CD4-positive, alpha-beta T cell treated with Interleukin-10 for 1 hour (primary cell): ENCODE measurements at places on chromosomes 6 and 20.
A peak's percentile ranks its signal among the peaks of the same experiment; 100 is the strongest.

- no peak for DNase-seq
Observed at GRCh38 chr6:141359953-141360352, 772.8 kb upstream of the GJE1 start.

DNA sequence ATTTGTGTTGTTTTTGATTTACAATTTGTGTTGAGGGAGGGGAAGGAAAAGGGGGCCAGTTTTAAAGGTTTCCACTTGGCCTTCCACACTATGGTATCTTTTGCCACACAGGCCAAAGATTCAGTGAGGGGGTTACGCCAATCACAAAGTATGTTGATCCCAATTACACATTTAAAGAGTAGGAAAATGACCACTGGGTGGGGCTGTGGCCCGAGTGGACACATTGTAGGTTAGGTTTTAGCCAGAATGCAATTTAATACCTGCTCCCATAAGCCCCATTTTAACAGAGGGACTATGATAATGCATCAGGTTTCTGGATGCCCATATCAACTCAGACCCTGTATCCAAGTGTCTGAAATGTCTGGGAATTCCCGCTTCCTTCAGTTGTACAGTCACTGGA is 15.6 kb downstream of the VGLL2 start:
- no peak for DNase-seq

DNA sequence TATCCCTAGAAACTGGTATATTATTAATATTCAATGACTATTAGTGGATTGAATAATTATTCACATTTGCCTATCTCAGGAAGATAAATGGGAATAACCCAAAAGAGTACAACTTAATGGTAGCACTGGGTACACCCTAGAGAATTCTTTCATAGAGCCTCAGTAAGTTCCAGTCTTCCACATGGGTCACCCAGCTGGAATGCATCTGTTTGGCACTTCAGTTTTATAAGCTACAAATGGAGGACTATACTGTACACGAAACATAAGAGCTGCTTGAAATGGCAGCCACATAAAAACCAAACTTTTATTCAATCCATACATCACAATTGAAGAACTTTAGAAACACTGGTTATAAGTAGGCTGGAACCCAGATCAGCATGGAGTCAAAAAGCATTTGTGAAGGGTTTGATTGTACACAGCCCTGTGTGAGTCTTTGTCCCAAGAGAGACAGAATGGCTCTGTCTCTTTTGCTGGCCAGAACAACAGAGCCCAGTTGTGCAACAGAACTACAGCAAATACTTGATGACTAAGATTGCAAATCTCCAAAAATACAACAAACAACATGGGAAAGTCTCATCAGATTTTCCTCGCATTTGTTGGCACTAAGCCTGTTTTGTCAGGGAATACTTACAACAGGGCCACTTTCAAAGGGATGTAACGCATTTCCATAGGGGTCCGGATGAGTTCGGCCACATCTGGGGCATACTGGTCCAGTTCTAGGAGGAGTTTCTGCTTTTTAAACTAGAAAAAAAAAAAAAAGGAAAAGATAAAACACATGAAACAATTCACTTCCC is 39.5 kb downstream of the PIGU start:
- DNase-seq: no peak

DNA sequence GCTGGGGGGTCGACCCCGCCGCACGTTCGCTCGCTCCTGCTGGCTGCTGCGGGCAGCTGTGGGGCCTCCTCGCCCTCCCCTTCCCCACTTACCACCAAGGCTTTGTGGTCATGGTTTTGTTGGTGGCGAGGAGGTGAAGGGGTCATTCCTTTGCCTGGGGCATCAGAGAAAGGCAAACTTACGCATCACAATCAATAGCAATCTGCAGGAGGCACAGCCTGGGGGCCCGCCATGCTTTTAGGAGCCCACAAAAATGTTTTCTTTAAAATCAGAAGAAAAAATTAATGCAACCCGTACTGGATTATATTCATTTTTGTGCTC is 137.0 kb downstream of the IMPG1 start:
- no peak for DNase-seq

- DNase-seq: no peak
Observed at GRCh38 chr20:841568-842546, 8.3 kb downstream of the FAM110A start.

DNA sequence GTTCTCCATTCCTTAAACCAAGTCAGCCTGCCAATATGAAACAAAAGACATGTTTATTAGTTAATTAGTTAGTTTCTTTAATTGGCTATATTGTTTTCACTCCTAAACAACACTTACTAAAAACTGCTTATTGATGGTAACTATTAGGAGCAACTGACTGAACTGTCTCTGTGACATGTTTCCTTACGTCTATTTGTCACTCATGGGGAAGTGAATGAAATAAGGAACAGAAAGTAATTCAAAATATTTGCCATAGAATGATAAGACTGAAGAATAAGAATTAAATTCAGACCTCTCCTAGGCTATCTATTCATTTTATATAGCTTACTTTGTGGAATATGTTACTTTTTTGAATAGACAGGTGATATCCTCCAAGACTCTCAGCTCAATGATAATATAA is 217.2 kb downstream of the LAMA2 start:
- no peak for DNase-seq

GRCh38 chr20:32612351-32613191 is 27.4 kb upstream of the NOL4L start:
- no peak for DNase-seq

DNA sequence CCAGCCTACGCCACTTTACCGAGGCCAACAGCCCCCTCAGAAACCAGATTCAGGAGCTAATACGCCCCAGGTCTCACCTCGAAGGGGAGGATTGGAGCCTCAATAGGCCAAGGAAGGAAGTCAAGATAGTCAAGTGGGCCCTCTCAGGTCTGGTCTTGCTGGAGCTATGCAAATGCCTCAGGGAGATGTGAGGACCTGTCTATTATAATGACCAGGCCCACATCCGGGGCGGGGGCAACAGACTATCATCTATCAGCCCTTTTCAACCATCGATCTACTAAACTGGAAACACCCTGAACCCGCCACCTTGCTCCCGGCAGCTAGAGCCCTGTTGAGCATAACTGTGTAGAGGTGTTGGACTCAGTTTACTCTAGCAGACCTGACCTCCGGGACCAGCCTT is 12.7 kb upstream of the GSTA3 start:
- DNase-seq: no peak

DNA sequence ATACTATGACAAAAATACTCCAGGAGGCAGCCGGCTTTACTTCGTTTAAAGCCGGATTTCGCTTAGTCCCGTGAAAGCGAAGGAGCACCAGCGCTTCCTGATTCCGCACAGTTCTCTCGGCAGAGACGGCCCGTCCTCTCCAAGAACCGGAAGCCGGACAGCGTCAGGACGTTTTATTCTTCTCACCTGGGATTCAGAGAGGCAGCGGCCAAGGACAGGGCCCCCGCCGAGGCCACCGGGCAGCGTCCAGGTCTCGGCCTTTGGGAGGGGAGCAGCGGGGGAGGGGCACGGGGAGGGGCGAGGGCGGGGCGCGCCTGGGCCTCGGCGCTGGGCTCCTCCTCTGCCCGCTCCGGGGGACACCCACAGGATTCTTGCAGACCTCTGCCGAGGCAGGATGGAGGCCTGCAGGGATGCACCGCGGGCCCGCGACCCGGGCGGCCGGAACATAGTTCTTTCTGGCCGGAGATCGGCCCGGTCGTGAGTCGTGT is 2.8 kb upstream of the DIDO1 start:
- DNase-seq: peak; percentile 59

GRCh38 chr6:161292145-161292544 is 18.3 kb upstream of the AGPAT4 start:
- no peak for DNase-seq

DNA sequence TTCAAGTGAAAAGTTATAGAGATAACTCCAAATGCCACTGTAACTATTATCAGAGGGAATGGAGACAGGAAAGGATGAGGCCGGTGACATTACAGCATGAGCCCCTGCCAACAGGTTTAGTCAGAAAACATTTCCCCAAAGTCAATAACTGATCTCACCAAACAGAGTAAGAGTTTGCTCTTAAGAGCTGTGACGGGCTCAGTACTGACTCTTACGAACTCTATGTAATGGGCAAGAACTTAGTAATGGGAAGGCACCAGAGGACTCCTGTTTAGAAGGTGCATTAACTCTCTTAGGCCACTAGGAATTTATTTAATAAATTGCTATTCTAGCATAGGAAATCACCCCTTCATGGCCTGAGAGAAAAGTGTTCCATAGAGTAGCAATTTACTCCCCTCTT is 76.8 kb downstream of the SAMD5 start:
- no peak for DNase-seq

DNA sequence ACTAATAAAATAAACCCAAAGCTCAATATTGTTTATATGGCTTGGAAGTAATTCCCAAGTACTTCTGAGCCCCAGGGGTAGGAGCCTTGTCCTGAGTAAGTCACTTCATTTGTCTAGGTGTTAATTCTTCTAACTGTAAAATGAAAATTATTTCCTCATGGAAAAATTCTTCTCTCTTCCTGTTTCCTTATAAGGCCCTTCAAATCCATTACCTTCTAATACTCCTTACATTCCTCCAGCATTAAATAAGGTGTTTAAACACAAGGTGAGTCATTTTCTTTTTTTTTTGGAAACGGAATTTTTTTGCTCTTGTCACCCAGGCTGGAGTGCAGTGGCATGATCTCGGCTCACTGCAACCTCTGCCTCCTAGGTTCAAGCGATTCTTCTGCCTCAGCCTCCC is 41.9 kb downstream of the PRR18 start:
- DNase-seq: no peak

DNA sequence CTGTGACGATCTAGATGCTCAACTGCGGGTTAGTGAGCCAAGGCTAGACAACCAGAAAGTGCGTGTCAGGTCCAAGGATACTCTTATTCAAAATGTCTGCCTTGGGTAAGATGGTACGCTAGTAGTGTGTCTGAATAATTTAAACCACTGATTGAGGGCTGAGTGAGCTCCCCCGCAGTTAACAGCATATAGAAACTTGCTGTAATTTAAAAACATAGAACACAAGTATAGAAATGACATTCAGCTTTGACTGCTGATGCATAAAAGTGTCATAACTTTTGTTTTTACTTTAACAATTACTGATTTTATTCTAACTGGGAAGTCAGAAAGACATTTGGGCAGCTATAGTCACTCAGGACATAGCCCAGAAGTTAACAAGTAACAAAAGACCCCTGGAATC is 45.6 kb upstream of the SLC22A1 start:
- no peak for DNase-seq

GRCh38 chr6:85429346-85429745 is 20.5 kb upstream of the NT5E start:
- no peak for DNase-seq

DNA sequence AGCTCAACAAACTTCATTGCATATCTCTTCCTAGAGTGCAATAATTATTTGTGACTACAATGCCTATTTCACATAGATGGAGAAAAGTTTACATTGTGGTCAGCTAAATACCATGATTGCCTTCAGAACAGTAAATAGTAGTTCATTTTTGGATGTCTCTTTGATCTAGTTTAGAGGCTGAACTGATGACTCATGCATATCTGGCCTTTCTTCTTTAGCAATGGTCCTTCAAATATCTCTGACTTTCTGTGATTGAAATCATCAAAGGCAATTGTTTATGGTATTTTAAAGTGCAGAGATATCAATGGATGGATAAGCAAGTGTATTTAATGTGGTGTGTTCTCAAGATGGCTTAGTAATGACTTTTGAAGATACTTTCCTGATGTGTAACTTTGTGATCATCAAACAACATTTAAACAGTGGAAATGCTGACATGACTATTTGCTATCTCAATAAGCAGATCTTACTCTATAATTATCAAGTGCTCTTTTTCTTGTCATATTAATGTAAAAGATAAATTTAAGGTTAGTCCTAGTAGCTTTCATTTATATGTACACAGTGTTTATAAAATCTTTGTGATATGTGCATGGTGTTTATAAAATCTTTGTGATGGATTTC is 523.7 kb upstream of the SLC35B3 start:
- no peak for DNase-seq

DNA sequence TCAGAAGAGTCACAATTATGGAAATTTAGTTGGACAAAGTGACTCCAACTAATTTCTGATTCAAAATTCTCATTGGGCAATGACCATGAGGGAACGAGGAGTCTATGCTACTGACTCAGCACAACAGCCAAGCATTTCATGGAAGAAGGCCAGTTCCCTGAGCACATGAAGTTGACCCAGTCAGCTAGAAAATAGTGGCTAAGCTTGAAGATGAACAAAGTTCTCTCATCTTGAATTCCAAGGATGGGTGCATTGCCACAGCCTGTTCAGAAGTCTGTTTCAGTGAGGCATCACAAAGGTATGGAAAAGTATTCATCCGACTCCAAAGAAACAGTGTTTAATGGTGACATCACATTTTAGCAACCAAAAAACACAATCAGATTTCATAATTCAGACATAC is 676.9 kb downstream of the HACE1 start:
- no peak for DNase-seq

GRCh38 chr6:144331491-144331969 is 46.4 kb downstream of the UTRN start:
- no peak for DNase-seq
